Fibroblast of skin of left biceps (primary cell): ENCODE measurements at places on chromosomes 4 and X.

DNA sequence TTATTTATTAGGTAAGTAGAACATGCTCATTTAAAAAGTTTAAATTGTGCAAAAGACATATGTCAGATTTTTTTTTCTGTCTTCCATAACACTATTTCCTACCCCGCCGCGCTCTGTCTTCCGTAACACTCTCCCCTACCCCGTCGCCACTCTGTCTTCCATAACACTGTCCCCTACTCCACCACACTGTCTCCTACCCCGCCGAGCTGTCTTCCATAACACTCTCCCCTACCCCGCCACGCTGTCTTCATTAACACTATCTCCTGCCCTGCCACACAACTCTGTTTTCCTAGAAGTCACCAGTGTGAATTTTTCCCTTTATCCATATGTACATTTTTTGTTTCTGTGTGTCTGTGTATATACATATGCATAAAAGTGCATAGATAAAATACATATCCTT lies 4.4 kb downstream of the MSMO1 start:
- DNase-seq, result no peak

- no peak for DNase-seq
Measured at GRCh38 chrX:129979207-129979920, 3.1 kb upstream of the BCORL1 start.

DNA sequence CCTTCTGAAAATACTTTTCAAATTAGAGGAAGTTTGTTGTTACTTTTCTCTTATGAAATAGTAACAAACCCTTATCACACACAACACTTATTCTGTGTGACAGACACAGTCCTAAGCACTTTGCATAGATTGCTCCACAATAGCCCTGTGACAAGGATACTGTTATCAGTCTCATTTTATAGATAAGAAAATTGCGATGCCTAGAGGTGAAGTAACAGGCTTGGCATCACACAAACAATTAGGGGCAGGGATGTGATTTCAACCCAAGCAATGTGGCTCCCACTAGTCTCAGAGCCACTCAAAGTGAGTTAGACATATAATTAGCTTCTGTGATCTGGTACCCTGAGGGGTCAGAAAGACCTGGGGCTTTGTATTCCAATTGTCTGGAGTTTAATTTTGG lies 339.9 kb downstream of the FBXO8 start:
- no peak for DNase-seq

GRCh38 chr4:102569200-102569599 lies 68.0 kb downstream of the NFKB1 start:
- DNase-seq, result no peak

DNA sequence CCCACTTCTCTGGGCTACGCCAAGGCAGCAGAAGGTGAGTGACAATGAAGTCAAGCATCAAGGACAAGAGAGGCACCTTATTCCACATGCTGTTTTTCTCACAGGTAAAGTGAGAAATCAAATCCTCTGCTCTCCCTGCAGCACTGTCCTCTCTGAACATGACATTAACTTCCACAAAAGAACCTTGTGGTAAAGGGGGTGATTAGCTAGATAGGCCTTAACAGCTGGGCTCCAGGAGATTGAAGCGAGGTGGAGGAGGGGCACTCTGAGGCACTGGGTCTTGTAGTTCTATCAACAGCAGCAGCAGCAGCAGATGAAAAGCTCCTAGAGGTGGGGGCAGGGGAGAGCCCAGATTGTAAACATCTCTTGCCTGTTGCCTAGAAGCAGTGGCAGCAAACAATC lies 96.8 kb upstream of the CXXC4 start:
- DNase-seq, result no peak

GRCh38 chr4:15558561-15558960 lies 88.9 kb downstream of the CC2D2A start:
- DNase-seq, result no peak

DNA sequence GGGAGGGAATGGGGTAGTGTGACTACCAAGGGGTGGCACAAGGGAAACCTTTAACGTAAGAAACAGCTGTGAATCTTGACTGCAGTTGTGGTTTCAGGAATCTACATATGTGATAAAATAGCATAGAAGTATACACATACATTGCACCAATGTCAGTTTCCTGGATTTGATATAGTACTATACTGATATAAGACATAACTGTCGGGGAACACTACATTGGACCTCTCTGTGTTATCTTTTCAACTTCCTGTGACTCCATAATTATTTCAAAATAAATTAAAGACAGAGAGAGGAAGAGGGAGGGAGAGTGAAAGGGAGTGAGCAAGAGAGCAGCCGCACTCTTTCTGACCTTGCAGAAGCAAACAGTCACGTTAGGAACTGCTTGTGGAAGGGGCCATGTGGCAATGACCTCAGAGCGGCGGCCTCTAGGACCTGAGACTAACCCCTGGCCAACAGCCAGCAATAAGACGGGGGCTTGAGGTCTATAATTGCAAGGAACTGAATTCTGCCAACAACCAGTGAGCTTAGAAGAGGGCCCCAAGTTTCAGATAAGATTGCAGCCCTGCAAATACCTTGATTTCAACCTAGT lies 47.4 kb downstream of the NALF2 start:
- DNase-seq, result no peak

- DNase-seq, result no peak
Measured at GRCh38 chrX:80181079-80181478, 166.5 kb downstream of the TBX22 start.

GRCh38 chr4:152344001-152344400 lies 191.9 kb downstream of the FBXW7 start:
- DNase-seq, result no peak

- DNase-seq, result no peak
Measured at GRCh38 chr4:166481055-166481454, 608.0 kb downstream of the TLL1 start.
